GDM1 (cell line): ENCODE measurements at places on chromosomes 5 and 9.

DNA sequence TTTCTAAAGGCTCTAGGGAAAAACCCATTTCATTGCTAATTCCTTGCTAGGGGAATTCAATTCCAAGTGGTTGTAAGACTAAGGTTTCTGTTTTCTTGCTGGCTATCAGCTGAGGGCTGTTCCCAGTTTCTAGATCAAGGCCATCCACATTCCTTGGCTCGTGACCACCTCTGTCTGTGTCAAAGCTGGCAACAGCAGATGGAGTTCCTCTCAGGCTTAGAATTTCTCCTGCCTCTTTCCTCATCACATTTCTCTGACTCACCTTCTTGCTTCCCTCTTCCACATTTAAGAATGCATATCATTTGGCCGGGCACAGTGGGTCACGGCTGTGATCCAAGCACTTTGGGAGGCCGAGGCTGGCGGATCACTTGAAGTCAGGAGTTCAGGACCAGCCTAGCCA, 19.0 kb downstream of the DAB2IP start:
- no peak for DNase-seq

- DNase-seq: no peak
Observed at GRCh38 chr5:63794296-63794695, 167.9 kb downstream of the HTR1A start.

DNA sequence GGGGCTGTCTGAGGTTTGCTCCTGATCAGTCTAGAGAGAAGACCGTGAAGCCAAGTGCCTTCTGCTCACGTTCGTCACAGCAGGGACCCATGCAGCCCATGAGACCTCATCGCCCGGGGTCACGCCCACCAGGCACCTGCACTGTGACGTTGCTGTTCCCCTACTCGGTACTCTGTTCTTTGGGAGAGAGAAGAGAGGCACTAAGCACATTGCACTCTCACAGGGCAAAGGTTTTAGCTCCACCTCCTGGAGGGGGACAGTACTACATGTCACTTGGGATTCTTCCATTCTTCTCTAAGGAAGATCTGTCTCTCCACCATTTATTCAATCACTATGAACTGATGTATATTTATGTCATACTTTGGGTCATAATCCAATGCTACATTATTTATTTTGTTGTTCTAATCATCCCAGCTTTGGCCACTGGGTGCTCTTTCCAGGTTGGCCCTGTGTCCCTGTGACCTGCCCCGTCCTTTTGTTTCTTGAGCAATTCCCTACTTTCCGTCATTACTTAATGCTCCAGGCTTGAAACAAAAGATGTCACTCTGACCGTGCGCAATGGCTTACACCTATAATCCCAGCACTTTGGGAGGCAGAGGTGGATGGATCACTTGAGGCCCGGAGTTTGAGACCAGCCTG, 31.4 kb upstream of the BRD3 start:
- peak; percentile 50 for DNase-seq

DNA sequence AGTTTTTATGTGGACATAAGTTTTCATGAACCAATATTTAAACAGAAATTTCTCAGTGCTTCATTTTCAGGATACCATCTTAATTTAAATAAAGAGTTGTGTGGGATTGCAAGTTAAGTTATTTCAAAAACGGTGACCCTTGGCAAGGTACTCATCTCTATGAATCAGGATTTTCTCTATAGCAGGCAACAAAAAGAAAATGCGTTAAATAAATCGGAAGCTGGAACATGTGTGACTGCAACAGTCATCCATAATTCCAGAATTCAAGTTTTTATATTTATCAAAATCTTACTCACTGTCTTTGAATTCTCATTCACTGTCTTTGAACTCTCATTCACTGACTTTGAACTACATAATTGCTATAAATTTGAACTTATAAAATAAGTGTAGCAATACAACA, 5.8 kb upstream of the RECK start:
- DNase-seq: no peak

GRCh38 chr5:156680831-156681230, 169.3 kb upstream of the PPP1R2B start:
- no peak for DNase-seq

DNA sequence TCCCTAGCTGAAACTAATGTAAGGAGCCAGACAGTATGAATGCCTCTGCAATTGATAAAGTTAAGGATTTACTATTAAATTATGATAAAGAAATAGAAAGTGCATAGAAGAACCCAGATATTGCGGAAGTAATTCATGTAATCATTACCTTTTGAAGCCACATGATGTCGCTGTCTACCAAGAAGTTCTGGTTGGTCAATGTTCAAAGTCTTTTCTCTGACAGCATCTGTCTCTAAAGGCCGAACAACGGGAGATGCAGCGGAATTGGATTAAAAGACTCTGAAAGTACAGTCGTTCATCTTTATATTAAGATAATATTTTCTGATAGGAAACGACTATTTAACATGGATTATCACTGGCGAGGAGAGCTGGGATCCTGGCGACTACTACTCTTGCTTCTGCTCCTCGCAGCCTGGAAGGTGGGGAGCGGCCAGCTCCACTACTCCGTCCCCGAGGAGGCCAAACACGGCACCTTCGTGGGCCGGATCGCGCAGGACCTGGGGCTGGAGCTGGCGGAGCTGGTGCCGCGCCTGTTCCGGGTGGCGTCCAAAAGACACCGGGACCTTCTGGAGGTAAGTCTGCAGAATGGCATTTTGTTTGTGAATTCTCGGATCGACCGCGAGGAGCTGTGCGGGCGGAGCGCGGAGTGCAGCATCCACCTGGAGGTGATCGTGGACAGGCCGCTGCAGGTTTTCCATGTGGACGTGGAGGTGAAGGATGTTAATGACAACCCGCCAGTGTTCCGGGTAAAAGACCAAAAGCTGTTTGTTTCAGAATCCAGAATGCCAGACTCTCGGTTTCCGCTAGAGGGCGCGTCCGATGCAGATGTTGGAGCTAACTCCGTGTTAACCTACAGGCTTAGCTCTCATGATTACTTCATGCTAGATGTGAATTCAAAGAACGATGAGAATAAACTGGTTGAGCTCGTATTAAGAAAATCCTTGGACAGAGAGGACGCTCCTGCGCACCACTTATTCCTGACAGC, at the start of gene PCDHA8:
Gene PCDHA8, plus strand, starts transcription at position 210 of the 985 bp plus-strand sequence. Its CDS starts 135 bp downstream, at position 345.
- DNase-seq: peak; percentile 16

- peak; percentile 50 for DNase-seq
Observed at GRCh38 chr9:127854184-127854806, at the start of gene ENG. TSS of gene ENG (minus strand) at chr9:127854658. CDS start at chr9:127854355, 303 bp downstream.
